ENCODE measurements at places on chromosomes 12 and 14.

- DNase-seq: no peak
Measured at GRCh38 chr14:98961191-98961590, 310.8 kb downstream of the BCL11B start.

- DNase-seq: no peak
Measured at GRCh38 chr12:11664101-11664500, 14.6 kb downstream of the ETV6 start.

- no peak for DNase-seq
Measured at GRCh38 chr12:52246720-52247621, 13.9 kb downstream of the KRT7 start.

DNA sequence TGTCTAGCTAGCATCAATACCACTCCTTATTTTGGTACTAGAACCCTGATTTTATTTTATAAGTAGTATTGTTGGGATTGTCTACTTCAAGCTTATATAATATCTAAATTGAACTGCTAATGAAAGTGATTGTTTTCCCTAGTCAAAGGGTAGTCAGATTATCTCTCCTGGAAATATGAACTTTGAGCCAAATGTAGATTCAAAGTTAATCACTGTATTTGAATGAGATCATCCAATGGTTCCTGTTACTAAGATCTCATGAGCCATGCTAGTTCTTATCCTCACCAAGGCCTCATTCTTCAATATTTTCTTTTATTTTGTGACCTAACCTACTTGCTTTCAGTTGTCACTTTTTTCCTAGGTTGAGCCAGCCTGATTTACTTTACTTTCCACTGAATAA lies 276.7 kb downstream of the RASSF9 start:
- no peak for DNase-seq
